PC-3 (cell line): ENCODE measurements at places on chromosomes 1 and 21. TPM values are rescaled to one million over a fixed set of nuclear protein-coding genes. Genes with fewer than 3 reads are reported as not detected.
A peak's percentile ranks its signal among the peaks of the same experiment; 100 is the strongest.

SH2D5 gene
- total RNA-seq, result 7.1 and 11.2 TPM in 2 replicates

MAB21L3 gene
- total RNA-seq, result 1.4 and 2.6 TPM in 2 replicates

S100A5 gene
- 2.5 and 6.3 TPM in 2 replicates for total RNA-seq

DNA sequence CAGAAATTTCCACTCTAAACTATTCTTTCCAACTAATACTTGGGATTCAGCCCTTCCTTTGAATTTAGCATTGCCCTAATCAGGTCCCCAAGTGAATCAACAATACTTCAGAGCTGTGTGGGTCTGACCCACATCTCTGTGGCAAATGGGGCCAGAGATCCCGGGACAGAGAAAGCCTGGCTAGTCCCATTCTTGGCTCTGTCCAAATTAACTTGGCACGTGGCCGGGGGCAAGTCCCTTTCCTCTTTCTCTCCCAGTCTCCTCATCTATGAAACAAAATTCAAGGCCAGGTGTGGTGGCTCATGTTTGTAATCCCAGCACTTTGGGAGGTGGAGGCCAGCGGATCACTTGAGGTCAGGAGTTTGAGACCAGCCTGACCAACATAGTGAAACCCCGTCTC lies 6.3 kb upstream of the ZC3H12A start:
- no peak for DNase-seq

- DNase-seq, result no peak
Measured at GRCh38 chr1:16474166-16474800, 33.8 kb downstream of the NECAP2 start.

DNA sequence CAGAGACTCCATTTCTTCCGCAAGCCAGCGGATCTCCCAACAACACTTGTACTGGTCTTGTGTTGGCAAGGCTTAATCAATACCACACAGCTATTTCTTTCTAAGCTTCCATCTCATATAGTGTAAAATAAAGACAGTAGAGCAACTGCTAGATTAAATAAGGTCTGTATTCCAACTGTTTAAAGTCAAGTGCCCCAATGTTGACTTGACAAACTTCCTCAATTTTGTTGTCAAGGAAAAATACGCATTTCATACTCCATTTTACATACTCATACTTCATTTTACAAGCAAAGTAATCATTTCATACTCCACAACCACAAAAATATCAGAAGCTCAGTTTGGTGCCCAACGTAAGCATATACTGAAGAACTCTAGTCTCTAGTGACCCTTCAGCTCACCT lies 143.0 kb downstream of the RERE start:
- no peak for DNase-seq

DNA sequence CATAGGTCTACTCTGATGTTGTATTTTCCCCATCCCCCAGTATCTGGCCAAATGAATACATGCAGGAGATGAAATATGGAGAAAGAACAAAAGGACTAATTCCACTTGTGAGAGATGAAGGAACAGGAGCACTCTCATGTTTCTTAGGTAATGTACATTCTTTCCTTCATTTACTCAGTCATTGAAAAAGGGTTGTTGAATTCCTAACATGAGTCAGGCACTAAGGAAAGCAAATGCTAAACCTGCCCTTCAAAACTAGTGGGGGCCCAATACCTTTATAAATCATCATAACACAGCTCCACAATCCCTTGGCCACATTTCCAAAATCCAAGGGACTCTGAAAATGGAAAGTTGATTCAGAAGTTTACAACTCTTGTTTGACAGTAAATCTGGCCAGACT lies 94.3 kb downstream of the DIRAS3 start:
- DNase-seq, result no peak

DNA sequence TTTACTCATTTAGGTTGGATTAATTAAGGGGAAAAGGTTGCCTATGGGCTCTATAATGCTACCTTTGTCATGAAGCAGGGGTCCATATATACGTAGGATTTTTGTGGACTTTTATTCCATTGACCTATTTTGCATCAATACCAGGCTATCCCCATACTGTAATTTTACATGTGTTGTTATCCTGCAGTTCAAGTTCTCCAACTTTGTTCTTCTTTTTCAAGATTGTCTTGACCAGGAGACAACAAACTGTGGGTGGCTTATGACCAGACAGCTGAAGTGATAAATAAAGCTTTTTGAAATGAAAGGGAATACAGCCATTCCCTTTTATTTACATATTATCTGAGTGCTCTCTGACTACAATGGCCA lies 345.7 kb downstream of the BARHL2 start:
- peak; percentile 15 for DNase-seq

DNA sequence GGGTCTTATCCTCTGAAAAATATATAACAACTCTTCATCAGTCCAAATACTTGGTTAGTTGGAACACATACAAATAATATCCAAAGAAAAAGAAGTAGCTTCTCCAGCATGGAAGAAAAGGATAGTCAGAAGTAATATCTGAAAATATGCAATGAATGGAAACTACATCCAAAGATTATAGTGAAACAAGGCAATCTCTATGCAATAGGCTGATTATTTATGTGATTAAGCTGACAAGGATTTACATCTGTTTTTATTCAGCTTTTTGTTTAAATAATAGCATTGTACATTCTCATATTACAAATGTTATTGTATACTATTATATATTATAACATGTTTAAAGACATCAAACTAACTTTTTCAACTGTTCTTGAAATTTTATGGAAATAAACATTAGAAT lies 15.3 kb upstream of the TGFBR3 start:
- no peak for DNase-seq

DNA sequence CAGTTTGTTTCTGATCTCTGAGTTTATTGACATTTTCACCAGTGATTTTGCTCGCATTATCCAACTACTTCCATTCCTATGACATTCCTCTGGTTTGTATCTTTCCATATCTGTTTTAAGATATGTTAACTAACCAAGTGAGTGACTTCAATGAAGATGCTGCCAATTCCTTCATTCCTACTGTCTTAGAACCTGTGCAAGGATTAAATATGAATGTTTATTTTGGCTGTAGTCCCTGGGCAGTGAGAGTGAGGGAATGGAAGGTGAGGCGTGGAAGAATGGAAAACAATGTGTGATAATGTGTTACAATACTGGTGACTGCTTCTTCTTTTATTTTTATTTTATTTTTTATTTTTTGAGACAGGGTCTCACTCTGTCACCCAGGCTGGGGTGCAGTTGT lies 183.0 kb downstream of the SDCCAG8 start:
- DNase-seq, result no peak

DNA sequence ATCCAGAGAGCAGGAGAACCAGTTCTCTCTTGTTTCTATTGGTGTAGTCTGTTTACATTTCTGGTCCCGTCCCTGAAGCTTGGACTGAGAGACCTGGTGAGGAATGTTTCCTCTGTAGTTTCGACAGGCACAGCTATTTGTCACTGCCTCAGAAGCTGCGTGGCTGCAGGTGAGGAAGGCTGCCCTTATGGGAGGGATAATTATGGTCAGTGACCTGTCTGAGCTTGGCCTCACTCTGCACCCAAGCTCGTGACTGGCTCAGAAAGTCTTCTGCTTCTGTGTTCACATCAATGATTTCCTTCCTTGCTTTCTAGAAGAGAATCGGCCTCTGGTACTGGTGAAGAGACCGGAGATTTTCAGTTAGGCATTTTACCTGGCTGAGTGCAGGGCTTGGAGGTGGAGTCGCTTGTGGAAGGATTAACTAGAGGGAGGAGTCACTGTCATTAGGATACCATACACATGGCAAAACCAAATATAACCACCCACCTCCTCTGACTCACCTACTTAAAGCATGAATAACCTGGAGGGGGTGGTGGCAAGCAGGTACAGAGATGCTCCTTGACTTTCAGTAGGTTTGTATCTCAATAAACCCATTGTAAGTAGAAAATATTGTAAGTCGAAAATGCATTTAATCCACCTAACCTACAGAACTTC lies 19.9 kb upstream of the WDR26 start:
- DNase-seq, result peak; percentile 95

GRCh38 chr1:167722152-167722869 lies 529 bp downstream of the MPZL1 start:
- peak; percentile 63 for DNase-seq

- no peak for DNase-seq
Measured at GRCh38 chr1:246703581-246703980, 20.6 kb upstream of the SCCPDH start.
